ENCODE measurements at places on chromosomes 2 and 18.

DNA sequence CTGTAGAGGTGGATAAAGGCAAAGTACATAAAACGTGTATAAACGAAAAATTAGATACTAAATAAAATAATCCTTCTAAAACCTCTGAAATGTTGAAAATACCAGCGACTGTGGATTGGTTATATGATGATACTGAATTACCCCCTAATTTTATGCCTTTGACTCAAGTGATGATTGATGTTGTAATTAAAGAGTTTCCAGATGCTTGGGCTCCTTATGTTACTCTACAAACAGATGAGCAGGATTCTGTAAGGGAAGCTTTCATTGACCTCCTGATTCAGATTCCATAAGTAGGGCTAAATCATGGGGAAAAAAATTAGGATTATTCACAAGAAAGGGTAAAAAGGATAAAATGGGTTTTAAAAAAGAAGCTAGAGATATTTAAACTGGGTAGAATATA is 418.2 kb upstream of the SLC39A10 start:
- no peak for DNase-seq

GRCh38 chr2:189024901-189025618 is 50.9 kb downstream of the COL3A1 start:
- DNase-seq, result no peak

GRCh38 chr18:2222270-2223185 is 348.8 kb downstream of the METTL4 start:
- no peak for DNase-seq

DNA sequence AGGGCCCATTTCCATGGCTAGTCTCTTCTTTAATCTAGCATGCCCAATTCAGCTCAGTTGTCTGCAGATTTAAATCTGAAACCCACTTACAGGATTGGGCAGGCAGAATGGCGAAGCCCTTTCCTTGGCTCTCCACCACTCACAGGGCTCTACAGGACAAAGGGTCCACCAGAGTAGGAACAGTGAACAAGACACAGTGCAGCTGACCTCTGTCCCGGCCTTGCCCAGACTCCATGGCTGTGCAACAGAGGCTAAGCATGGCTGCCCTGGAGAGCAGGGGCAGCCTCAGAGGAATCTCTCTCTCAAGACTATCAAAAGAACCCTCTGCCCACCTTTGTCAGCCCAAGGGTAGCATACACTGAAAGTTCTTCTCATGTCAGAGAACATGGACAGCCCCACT is 9.7 kb upstream of the ATP6V1B1 start:
- no peak for DNase-seq

DNA sequence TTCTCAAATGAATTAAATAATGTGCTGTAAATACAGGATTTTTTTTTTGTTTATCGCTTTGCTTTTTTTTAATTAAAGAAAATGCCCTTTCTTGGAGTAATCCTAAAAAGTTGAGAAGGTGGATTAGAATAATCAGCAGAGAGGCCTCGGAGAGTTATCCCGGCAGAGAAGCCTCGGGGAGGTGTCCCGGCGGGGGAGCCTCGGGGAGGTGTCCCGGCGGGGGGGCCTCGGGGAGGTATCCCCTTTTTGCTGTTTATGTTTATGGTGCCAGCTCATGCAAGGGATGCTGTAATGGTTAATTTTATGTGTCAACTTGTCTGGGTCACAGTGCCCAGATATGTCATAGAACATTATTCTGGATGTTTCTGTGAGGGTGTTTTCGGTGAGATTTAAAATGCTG is 263.0 kb upstream of the TRIB2 start:
- no peak for DNase-seq

- DNase-seq, result no peak
Observed at GRCh38 chr2:158317642-158318041, 138.9 kb downstream of the CCDC148 start.

GRCh38 chr2:158255257-158255656 is 153.6 kb downstream of the UPP2 start:
- no peak for DNase-seq

DNA sequence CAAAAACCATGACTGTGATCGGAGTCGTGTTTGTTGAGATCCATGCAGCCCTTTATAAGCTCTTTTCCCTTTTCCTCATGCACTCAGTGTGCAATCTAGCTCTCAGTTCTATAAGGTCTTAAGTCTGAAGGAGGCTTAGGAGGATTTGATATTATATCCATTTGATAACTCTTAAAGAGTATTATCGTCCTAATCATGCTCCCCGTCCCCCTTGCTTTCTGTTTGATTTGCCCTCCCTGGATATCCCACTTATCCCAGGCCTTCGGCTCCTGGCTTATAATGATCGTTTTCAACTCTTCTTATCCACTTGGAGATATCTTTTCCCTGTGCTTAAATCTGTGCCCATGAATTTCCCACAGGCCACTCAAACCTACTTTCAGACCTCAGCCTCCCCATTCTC is 1917.7 kb upstream of the PIK3C3 start:
- no peak for DNase-seq

Measured in SW 1271 (cell line).